ENCODE measurements at places on chromosomes 1 and 21. TPM values are rescaled to one million over a fixed set of nuclear protein-coding genes. Genes with fewer than 3 reads are reported as not detected.

DNA sequence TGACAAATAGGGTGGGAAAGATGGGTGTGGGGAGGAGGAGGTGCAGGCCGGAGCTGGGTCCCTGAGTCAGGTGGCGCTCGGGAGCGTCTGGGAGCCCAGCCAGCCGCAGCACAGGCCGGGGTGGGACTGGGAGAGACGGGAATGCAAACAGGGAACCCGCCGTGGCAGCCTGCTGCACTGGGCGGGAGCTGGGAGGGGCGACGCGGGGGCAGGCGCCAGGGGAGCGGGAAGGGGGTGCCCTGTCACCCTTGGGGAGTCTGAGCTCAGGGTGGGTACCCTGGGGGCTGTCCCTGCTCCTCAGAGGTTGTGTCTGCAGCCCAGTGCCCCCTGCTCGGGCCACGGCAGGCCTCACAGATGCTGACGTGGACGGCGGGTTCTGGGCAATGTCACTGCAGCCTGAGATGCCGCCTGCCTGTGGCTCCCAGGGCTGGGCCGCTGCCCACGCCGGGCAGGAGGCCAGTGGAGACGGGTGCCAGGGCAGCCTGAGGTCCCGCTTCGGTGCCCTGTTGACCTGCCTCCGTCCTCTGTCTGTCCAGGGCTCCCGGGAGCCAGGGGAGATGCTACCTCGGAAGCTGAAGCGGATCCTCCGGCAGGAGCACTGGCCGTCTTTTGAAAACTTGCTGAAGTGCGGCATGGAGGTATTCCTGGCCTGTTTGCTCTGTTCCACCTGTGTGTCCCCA, 16.6 kb upstream of the LRRC3 start:
- no peak for DNase-seq

- no peak for DNase-seq
These were observed 127.1 kb upstream of the ARHGEF16 start for GRCh38 chr1:3327389-3327702.

LRRC7 gene
- total RNA-seq: not detected

DNA sequence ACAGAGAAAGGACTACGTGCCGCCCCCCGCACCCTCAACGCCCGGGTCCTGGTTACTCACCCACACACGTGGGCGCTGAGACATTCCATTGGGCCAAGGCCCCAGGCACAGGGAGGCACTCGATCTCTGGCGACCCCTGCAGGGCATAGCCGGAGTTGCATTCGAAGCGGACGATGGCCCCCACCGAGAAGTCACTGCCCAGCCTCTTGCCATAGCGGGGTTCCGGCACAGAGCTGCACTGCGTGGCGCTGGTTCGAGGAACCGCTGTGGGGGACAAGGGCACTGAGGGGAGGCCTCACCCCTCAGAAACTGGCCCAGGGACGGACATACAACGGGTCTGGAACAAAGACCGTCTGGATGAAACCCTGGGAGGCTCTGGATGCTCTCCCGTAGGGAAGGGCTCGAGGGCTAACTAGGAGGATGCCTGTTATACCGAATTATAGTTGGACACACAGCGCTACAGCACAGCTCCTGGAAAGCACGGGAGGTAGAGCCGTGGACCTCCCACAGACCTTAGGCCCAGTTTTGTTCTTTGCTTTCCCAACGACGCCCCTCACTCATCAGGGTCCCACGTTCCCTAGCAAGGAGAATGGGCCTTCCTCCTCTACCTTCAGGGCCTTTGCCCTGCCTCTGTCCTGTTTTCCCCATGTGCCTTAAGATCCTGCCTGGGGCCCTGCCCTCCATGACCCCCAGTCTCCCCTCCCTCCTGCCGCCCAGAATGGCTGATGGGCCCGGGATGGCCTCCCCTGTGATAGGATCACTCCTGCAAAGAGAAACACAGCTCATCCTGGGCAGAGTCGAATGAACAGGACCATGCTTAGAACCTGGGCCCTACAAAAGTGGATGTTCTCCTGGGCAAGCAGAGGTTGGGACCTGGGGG, 152.8 kb downstream of the ZSCAN20 start:
- no peak for DNase-seq

KRTAP10-2 gene
- not detected for total RNA-seq

- DNase-seq: no peak
These were observed 30.6 kb downstream of the FAM78B start for GRCh38 chr1:166136222-166136621.

DNA sequence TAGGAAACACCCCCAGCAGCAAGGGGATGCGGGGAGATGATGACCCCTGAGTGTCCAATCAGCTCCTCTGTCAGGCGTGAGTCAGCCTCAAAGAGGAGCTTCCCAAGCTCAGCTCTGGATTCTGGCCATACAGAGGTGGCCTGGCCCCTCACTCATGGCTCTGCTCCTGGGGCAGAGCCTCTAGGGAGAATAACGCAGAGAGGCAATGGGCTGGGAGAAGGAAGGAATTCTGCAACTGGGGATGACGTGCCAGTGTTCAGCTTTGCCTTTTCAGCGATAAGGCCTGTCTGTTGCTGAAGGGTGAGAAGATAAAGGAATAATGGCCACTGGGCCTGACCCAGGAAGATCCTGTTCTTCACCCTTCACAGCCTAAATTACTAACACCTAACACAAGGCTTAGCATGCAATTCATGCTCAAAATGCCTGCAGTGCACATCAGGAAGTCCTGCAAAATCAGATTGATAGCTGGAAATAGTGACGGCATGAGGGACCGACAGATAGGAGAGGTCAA, 92.2 kb downstream of the TBX19 start:
- no peak for DNase-seq

GRCh38 chr1:52739699-52740467, 13.6 kb downstream of the ZYG11B start:
- no peak for DNase-seq

TAS1R3 gene
- total RNA-seq: 4.3 TPM

GIPC2 gene
- total RNA-seq: not detected

DNA sequence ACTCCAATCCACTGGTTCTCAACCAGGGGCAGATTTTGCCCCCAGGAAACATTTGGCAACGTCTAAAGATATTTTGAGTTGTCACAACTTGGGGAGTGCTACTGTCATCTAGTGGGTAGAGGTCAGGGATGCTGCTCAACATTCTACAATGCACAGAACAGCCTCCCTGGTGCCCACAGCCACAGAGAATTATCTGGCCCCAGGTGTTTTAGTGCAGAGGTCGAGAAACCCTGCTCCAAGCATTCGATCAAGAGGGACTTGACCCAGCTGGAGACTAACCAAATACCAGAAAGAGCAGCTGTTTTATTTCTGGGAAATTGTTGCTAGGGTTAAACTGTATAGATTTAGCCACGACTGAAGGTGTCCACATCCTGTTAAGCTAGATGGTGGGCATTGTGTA, 19.2 kb downstream of the CD247 start:
- no peak for DNase-seq

GRCh38 chr1:161382214-161383019, 14.7 kb upstream of the CFAP126 start:
- peak; percentile 91 for DNase-seq

RIPK4 gene
- 333 TPM for total RNA-seq

DNA sequence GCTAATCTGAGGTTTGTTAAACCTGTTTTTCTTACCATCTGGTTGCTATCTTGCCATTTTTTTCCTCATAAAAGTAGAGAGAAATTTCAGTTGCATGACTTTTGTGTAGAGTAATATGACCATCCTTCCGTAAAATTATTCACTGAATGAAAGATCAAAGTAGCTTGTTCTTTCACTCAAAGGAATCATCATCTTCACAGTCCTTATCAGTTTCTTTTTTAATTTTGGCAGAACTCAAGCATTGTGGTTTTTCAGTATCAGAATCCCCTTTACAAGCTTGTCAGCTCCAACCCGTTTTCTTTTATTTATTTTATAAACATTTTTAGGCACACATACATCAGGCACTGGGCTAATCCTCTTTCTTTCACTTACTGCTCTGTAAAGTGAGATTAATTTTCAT, 91.7 kb downstream of the UBE2U start:
- peak; percentile 37 for DNase-seq

- DNase-seq: no peak
These were observed 94.7 kb downstream of the PRKAB2 start for GRCh38 chr1:147077523-147077922.

DNA sequence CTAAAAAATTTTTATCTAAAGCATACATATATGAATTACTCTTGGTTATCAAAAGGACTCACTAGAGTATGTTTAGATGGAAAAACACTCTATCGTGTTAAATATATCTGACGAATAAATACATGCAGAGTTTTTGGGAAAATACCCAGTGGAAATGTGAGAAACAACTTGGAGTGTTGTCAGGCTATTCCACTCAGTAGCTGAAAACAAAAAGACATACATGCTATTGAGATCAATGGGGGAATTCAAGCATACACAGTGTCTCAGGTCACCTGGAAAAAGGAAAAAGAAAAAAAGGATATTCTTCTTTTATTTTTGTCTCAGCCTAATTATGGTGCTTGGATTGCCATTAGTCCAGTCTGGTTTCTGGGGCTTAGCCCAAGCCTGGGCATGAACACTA, 247.0 kb upstream of the LYPLAL1 start:
- DNase-seq: no peak
